ENCODE measurements at places on chromosomes 11 and 22. TPM values are rescaled to one million over a fixed set of nuclear protein-coding genes. Genes with fewer than 3 reads are reported as not detected.

The CYTH4 gene
- total RNA-seq = under 0.01 TPM

The KCNK7 gene
- not detected for total RNA-seq

The ACRV1 gene
- not detected for total RNA-seq

The ACTN3 gene
- total RNA-seq = under 0.01 TPM

The SNX19 gene
- 84.3 TPM for total RNA-seq

The KLHL35 gene
- 6.2 TPM for total RNA-seq

The CAT gene
- 53.1 TPM for total RNA-seq
